ENCODE measurements at places on chromosomes 2 and 18.

DNA sequence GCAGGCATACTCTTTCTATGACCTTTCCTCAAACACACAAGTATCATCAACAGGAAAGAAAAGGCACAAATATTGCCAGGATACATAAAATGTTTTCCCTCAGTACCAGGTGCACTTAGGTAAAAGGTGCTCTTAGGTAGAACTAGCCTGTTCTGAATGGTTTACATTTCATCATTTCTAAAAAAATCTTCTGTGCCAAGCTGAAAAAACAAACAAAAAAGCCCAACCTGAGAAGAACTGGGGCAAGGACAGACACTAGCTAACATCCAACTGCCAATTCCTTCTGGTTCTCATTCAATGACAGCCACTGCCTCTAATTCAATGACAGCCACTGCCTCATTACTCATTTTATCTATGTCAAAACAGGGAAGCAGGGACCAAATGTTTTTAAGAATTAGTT is 68.5 kb downstream of the SPIRE1 start:
- no peak for DNase-seq

GRCh38 chr2:188973641-188974040 is 532 bp upstream of the COL3A1 start:
- DNase-seq: no peak

- DNase-seq: no peak
Measured at GRCh38 chr2:84972207-84972783, 1.3 kb downstream of the KCMF1 start.

DNA sequence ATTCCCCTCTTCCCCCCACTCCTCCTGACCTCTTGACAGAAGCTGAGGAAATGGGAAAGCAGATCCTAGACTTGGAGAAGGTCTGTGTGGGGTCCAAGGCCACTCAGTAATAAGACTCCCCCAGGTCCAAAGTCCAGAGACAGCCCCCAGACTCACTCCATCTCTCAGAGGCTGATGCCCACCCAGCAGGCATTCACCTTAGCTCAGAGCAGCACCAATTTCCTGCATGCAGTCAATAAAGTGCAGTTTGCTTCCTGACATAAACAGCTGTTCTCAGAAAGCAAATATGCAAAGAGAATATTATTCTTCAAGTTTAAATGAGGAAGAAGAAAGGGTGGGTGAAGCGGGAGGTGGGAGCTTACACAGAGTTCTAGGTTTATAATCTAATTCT is 84.1 kb upstream of the RTN4 start:
- no peak for DNase-seq

DNA sequence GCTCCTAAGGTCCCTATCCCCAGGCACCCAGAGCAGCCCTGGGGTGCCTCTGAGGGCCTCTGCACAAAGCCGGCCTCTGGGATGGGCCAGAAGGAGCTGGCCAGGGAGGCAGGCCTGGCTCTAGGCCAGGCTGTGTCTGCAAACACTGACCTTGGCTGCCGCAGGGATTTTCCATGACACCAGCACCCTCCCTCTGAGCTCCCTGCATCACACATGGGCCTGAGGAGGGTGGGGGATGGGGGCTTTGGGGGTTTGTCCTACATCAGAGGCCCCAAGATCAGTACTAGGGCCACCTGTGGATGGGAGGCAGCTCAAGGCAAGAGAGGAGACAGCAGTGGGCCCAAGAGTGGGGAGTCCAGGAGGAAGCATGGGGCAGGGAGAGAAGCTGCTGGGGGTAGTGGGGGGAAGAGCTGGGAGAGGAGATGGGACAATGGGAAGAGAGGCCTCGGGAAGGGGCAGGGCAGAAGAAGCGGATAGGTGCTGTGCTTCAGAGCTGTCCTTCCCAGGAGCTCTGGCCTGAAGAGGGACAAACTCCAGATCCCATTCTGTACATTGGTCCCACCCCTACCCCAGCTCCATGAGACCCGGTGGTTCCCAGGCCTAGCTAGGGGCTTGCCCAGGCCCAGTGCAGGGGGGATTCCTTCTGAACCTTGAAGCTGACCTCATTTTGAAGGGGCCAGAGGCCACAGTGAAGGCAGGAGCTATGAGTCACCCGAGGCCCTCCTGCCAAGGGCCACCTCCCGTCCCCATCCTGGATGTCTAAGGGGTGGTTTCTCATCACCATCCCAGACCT is 28.0 kb downstream of the KCNK3 start:
- DNase-seq: no peak

DNA sequence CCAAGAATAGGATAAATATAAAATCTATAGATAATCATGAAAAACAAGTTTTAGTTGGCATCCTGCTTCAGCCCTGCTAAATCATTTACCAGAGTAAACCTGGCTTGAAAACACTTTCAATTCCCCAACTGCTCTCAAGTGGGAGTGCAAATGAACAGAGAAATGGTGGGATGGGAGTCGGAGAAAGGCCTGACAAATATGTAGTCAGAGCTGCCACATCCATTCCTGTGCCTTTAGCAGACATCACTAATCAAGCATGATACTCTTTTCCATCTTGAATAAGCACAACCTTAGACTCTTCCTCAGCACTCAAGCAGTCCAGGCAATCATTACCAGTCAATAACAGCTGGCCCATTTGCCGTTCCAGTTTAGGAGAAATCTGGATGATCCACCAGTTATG is 101.3 kb downstream of the ANKRD44 start:
- no peak for DNase-seq

- no peak for DNase-seq
Measured at GRCh38 chr2:85675866-85676548, 8.0 kb upstream of the SFTPB start.

DNA sequence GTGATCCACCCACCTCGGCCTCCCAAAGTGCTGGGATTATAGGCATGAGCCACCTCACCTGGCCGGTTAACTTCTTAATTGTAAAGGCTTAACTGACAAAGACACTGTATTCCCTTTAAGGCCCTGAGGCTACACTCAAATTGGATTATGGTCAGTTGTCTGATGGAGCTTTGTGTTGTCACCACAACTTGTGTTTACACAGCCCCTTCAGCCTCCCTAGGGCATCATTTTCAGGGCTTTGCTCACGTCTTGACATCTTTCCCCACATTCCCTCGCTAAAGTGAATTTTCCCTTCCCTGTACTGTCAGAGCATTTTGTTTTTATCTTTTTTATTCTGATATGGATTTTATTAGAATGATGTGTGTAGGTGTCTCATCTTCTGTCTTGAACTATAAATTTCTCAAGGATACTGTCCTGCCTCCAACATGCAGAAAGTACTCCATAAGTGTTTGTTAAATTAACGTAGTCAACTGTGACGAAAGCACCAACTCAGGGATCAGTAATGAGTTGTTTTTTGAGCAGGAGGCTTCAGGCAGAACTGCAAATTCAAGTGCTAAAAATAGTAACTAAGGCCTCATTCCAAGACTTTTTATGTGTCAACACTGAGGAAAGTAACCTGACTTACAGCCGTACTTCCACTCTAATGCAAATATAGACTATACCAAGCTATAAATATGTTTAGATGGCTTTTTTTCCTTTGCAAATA is 77.1 kb upstream of the NARS1 start:
- no peak for DNase-seq

GRCh38 chr2:85327160-85327821 is 498 bp downstream of the TGOLN2 start:
- DNase-seq: peak; percentile 40

Data from stimulated activated CD4-positive, alpha-beta T cell treated with anti-CD3 and anti-CD28 coated beads, Interleukin-12 subunit alpha, Interleukin-12 subunit beta, amount 100 ng/mL, for 48 hours (primary cell).